Fibroblast of mammary gland (primary cell): ENCODE measurements at places on chromosomes 3 and 15.

GRCh38 chr15:51205050-51205975 lies 110.6 kb upstream of the TNFAIP8L3 start:
- no peak for DNase-seq

DNA sequence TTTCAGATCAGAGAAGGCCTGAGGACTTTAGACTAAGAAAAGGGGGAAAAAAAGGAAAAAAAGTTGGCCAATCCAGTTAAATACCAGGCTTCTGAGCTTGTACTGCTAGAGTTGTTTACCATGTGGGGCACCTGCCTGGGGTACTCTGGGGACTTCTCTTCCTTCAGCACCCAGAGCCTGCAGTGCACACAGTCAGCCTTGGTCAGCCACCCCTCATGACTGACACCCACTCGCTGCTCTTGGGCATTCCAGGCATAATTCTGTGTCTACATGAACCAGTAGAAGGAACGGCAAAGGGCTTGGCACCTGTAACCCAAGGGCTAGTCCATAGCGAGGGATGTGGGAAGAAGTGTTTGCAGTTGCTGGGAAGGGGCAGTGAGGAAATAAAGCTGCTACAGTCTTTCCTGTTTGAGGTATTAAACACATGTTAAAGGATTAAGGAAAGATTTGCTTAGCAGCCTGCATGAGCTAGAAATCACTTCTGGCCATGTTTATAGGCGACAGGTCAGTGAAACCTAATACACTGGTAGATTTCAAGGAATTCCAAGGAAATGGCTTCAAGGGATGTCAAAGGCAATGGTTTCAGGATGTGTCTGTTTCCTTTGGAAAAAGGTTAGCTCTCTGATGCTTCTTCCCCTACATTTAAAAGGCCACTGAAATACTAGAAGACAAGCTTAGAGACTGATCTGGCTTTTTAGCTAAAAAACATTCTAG lies 232.5 kb downstream of the CHST2 start:
- DNase-seq, result peak; percentile 17

GRCh38 chr3:87791248-87792027 lies 267.4 kb downstream of the CGGBP1 start:
- no peak for DNase-seq

DNA sequence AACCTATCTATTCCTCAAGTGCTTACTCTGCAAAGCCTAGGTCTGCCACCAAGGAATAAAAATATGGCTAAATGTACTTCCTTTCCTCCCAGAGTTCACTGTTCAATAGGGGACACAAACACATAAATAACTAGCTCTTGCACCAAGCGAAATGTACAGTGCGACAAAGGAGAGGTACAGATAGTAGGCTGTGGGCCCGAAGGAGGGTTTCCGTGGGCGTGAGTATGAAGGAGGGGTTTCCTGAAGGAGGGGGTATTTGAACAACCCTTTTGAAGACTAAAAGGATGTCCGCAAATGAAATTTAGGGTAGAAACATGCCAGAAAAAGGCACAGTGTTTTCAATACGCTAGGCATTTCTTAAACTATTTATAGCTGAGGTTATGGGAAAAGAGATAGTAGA lies 207.9 kb downstream of the LPP start:
- no peak for DNase-seq

DNA sequence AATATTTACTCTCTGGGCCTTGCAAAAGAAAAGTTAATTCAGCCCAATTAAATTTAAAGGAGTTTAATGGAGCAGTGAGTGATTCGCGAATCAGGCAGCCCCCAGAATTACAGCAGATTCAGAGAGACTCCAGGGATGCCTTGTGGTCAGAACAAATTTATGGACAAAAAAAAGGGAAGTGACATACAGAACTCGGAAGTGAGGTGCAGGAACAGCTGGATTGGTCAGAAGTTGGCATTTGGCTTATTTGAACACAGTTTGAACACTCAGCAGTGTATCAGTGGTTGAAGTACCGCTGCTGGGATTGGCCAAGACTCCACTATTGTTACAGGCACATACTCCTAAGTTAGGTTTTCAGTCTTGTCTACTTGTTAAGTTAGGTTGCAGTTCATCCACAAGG lies 145.0 kb upstream of the GAP43 start:
- DNase-seq, result no peak

GRCh38 chr15:75062706-75063105 lies 39.3 kb downstream of the PPCDC start:
- DNase-seq, result no peak

- DNase-seq, result peak; percentile 99
Measured at GRCh38 chr3:127792541-127793292, 29.6 kb downstream of the MGLL start.
